ENCODE measurements at places on chromosomes 11 and 22.
A peak's percentile ranks its signal among the peaks of the same experiment; 100 is the strongest.

GRCh38 chr22:40857309-40857855 lies 434 bp downstream of the XPNPEP3 start:
- DNase-seq = no peak

GRCh38 chr11:70669871-70670675 lies 271.7 kb downstream of the CTTN start:
- no peak for DNase-seq

DNA sequence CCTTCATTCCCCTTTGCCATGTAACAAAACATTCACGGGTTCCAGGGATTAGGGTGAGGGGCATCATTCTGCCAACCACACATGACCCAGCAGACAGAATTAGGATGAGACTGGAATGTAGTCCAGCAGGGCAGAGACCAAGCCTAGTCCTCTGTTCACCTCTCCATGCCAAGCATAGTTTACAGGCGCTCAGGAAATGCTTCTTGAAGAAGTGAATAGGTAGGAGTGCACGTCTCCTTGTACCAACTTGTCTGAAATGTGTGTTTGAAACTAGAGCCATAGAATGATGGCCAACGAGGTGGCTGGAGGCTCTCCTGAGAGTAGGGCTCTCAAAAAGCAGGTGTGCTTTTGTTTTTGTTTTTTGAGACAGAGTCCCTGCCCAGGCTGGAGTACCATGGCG lies 8.2 kb downstream of the SPINDOC start:
- DNase-seq = no peak

- no peak for DNase-seq
These were observed 60.0 kb upstream of the HTATIP2 start for GRCh38 chr11:20303391-20303965.

GRCh38 chr11:98600786-98601773 lies 419.7 kb upstream of the CNTN5 start:
- DNase-seq = no peak

GRCh38 chr11:103862802-103863174 lies 173.7 kb upstream of the DDI1 start:
- no peak for DNase-seq

DNA sequence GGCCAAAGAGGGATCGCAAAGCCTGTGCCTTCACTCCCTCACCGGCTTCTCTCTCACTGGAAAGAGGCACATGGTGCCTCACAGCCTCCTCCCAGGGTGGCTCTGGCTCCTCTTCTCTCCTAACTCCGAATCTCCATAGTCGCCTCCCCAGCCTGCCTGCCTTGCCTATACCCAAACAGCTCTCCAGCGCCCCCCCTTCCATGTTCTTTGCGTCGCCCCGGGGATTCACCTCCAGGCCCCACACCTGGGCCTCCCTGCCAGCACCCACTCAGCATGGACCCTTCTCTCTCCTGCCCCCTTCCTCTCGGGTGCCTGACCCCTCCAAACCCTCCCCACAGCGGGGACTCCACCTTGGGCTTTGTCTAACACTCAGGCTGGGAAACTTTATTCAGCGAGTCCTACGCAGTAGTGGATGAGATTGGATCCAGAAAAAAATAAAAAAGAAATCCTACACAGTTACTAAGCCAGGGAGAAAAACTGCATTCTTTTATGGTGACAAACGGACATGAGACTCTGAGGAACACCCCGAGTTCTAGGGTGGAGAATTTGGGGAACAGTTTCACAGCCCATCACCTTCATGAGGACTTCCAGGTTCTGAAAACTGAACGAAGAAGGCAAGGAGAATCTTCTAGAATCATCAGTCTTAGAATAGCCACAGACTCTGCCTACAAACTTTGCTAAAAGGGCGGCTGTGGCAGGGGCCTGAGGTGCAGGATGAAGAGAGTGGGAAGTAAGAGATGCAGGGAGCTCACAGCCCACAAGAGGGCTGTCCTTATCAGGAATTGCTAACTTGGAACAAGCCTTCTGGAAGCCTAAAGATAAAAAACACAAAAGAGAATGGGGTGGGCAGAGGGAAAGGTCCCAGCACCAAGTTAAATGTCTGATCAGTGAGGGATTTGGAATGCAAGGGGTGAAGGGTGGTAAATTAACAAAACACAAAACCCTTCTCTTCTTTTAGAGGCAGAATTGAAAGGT lies 5.3 kb downstream of the PPM1F start:
- DNase-seq = peak; percentile 63

DNA sequence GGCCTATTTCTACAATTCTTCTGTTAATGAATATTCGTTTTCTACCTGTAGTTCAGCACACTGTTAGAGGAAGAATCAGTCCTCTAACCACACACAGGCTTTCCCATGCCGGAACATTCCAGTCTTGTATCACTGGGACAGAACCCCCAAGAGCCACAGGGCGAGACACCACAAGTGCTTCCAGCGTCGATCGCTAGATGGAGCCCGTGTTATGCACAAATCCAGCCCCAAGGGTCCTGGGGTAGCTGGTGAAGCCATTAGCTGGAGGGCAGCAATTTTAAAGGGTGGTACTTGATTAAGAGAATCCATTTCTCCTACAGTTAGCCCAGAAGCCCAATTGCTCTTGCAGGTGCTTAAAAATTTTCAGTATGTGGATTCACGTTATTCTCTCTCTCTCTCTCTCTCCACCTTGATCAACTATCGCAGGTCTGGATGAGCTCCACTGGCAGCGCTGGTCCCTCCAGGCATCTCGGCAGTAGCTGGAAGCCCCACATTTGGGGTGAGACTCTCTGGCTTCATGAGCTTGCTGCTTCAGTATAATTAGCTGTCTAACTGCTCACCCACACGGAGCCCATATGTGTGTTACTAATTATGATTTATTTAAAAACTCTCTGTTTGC lies 148.2 kb upstream of the SNX19 start:
- peak; percentile 17 for DNase-seq

DNA sequence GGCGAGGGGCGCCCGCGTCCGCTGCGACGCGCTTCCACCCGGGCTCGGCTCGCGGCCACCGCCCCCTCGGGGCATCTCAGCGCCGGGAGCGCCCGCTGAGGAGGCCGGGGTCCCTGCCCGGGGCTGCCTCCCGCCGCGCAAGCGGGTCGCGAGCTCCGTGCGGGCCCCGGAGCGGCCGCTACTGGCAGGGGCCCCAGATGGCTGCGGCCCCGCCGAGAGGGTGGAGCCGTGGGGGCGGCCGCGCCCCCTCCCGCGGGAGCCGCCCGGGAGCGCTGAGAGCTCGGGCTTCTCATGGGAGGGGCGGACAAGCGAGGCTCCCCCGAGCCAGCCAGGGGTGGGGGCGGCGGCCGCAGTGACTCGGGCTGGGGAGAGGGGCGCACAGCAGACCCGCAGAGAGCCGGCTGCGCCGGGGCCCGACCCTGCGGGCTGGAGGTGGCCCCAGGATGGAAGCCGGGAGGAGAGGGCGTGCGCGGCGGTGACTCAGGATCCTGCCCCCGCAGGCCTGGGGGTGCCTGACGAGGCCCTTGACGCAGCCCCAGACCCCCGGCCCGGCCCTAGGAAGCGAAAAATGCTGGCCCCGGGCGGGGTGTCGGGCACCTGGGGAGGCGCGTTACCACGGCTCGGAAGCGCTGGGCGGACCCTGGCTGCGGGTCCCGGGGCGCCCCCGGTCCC lies 603 bp upstream of the ZFTA start:
- peak; percentile 55 for DNase-seq

GRCh38 chr11:69121621-69122325 lies 34.0 kb upstream of the SMIM38 start:
- no peak for DNase-seq

- no peak for DNase-seq
These were observed 26.2 kb downstream of the TRIM66 start for GRCh38 chr11:8656291-8656690.

- DNase-seq = peak; percentile 13
These were observed 133.0 kb upstream of the C11orf58 start for GRCh38 chr11:16605389-16605893.

DNA sequence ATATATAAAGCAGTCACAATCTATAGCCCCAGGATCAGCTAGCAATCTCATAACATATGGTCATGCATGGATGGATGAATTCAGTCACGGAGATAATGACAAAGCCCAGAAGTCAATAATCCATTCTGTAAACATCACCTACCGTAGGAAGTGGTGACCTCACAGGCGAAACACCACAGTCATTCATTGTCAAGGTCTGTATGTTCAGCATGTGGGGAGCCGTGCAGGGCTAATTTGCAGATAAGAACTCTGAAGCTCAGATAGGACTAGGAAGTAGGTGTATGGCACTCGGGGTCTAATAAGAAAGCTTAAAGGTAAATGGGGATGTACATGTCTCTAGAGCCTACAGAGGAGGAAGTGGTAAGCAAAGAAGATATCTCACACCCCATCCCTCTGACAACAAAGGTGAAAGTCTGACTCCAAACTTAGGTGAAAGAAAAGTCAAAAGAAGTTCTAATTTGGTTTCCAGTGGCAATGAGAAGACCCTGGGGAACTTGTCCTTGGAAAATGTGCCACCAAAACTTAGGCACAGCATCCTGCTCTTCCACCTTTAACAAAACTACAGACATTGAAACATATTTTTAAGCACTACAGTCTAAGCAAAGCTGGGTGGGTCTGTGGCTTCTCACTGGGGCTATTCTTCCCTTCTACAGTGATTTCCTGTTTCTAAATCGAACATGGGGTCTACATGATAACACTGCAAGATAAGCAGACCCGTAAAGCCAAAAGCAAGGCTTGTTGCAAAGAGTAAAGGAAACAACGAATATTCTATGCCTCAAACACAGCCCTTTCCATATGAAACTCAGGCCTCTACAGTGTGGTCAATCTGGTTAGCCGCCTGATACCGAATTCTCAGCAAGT lies 5.2 kb downstream of the CRTAM start:
- no peak for DNase-seq

DNA sequence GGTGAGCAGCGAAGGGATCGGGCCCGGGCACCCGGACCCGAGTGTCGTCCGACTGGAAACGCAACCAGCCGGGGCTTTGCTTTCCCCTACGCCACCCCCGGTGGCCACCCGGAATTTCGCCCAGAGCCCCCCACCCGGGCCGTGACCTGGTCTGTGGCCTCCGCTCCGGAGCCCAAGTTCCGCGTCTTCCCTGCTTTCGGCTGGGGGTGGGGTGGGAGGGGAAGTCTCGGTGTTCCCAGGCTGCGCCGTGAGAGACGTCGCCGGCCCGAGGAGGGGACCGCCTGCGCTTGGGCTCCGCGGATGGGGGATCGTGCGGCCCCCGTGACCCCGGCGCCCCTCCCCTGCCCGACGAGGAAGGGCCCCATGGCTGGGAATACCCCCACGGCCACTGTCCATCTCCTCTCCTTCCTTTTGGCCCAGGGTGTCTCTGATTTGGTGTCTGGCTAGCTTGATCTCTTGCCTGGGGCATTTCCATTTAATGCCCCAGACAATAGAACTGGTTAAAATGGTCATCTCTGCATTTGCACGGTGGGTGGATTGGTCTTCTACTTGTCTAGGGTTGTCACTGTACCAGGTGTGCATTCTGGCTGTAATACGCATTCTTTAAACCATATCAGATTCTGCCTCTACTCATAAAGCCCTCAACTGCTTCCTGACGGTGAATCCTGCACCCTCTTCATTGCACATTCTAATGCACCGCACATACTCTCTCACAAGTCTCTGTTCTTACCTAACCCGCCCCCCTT lies 789 bp downstream of the SIK2 start:
- peak; percentile 23 for DNase-seq

GRCh38 chr11:128624269-128625175 lies 37.2 kb upstream of the ETS1 start:
- DNase-seq = no peak

GRCh38 chr11:123507043-123507442 lies 77.0 kb downstream of the GRAMD1B start:
- no peak for DNase-seq

DNA sequence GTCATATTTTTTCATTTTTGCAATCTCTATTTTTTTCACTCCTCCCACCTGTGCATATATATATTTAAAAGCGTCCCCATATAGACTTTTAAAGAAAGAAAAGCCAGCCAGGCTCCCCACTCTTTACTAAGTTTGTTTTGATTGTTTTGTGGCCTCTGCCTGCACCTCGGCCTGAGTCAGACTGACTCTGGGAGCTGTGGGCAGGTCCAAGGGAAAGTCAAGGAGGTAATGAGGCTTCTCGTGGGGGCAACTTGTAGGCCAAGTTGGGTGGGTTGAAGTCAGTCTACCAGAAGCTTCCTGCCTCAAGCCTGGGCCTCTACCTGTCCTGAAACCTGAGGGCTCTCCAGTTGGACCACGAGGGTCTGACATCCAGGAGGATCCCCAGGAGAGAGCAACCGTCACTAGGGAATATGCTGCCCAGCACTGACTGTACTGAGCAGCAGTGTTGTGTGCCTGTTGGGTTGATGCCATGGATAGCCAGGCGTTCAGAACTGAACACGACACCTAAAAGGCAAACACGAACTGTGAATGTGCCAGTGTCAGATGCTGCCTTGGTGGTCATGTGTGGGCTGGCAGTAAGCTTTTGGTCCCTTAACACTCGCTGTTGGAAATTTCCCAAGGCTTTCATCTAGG lies 58.8 kb downstream of the BMAL1 start:
- DNase-seq = no peak

DNA sequence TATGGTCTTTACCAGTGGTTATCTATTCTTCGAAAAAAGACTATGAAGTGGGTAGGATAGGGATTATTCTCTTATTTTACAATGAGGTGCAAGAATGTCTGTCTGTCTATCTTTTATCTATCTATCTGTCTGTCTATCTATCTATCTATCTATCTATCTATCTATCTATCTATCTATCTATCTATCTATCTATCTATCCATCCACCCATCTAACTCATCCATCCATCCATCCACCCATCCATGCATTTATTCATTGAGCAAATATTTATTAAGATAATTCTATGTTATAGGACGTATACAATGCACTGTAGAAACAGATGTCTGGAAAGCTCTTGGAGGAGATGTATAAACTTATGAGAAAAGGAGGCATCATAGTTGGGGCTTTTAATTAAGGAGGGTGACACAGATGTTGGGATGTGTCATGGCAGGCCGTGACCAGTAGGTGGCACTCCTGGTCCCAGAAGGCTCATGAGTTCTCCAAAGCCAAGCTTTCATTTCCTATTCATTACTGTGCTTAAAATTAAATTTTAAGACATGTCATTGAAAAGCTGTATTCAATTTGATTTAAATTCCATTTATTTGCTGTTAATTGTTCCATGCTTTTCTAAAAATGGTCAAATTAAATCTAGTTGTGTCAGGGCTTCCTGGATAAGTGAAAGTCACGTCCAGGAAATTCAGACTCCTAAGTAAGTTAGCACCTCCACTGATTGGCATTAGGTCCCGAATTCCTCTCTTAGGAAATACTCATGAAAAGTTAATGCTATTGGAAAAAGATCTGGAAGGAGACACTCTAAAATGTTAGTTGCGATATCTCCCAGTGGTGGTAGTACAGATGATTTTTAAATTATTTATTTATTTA lies 19.0 kb upstream of the E2F8 start:
- DNase-seq = peak; percentile 44

DNA sequence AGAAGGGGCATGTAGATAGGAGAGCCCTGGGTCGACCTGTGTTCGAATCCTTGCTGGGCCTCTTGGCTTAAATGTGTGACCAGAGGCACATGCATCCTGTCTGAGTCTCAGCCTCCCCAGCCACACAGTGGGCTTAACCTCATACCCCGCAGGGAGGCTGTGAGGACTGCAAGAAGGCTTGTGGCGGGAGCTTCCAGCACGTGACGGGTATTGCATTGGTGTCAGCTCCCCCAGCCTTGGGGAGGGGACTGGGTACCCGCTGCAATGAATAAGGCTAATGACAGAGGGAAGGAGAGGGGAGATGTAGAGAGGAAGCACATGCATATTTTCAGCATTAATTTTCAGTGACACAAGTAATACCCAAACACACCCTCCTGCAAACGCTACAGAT lies 8.1 kb downstream of the RASD2 start:
- DNase-seq = no peak

- DNase-seq = no peak
These were observed 6.2 kb upstream of the IFTAP start for GRCh38 chr11:36588099-36588498.

GRCh38 chr11:7592711-7593110 lies 78.9 kb downstream of the PPFIBP2 start:
- no peak for DNase-seq
